ENCODE measurements at places on chromosomes 12 and 14.

DNA sequence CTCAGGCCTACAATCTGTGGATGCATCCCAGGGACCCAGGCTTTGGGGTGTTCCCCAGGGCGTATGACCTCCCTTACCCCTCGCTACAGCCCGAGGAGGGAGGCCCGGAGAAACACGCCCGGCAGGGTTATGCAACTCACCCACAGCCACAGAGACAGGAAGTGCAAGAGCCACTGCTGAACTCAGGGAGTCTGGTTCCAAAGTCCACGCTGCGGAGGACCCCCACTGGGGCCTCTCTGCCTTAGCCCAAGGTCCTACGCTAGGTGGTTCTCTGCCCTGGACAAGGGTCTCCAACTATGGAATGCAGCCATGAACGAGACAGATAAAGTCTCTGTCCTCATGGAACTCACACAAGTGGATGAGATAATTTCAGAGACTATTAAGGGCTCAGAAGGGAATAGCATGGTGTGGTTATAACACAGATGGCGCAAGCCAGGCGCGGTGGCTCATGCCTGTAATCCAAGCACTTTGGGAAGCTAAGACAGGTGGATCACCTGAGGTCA is 11.3 kb downstream of the SCARB1 start:
- DNase-seq: no peak

GRCh38 chr12:27580561-27581330 is 56.7 kb downstream of the PPFIBP1 start:
- no peak for DNase-seq

- DNase-seq: no peak
Measured at GRCh38 chr12:13313886-13314285, 117.4 kb downstream of the EMP1 start.

- DNase-seq: no peak
Measured at GRCh38 chr12:121246893-121247557, 37.1 kb downstream of the P2RX4 start.

DNA sequence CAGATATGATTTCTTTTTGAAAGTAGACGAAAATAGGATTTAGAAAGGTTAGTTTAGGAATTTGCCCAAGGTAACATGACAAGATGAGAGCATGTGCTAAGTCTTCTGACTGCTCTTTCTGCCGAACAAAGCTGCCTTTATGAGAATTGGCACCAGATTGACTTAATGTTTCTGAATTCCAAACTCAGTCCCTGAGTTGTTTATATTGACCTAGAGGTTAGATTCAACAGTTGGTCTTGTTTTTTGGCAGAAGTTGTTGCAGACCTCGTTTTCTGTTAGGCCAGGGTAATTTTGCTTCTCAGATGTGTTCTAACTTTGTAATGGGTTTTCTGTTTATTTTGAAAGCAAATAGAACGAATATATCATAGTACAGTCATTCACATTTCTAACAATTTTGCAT is 61.5 kb upstream of the LRTM2 start:
- DNase-seq: no peak

Measured in SW480 (cell line).